Stimulated activated CD4-positive, alpha-beta T cell treated with anti-CD3 and anti-CD28 coated beads, Interleukin-4, amount 100 ng/mL, for 24 hours (primary cell): ENCODE measurements at places on chromosomes 11 and 22.

DNA sequence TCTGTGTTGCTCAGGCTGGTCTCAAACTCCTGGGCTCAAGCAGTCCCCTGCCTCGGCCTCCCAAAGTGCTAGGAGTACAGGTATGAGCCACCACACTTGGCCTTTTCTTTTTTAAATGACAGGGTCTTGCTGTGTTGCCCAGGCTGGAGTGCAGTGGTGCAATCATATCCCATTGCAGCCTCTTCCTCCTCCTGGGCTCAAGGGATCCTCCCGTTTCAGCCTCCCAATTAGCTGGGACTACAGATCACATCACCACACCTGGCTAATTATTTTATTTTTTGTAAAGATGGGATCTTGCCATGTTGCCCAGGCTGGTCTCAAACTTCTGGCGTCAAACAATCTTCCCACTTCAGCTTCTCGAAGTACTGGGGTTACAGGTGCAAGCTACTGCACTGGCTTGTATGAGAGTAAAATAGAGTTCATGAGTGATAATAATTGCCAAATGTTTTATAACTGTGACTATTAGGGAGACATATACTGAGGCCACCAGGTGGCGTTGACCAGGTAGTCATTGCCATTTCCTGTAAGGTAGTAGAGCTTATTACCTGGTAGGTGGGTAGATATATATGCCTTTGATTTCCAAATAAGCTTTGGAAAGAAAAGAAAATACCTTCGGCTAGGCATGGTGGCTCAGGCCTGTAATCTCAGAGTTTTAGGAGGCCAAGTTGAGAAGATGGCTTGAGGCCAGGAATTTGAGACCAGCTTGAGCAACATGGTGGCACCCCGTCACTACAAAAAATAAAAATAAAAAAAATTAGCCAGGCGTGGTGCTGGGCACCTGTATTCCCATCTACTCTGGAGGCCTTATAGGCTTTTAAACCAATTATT is 5.4 kb downstream of the FDX1 start:
- DNase-seq = no peak

DNA sequence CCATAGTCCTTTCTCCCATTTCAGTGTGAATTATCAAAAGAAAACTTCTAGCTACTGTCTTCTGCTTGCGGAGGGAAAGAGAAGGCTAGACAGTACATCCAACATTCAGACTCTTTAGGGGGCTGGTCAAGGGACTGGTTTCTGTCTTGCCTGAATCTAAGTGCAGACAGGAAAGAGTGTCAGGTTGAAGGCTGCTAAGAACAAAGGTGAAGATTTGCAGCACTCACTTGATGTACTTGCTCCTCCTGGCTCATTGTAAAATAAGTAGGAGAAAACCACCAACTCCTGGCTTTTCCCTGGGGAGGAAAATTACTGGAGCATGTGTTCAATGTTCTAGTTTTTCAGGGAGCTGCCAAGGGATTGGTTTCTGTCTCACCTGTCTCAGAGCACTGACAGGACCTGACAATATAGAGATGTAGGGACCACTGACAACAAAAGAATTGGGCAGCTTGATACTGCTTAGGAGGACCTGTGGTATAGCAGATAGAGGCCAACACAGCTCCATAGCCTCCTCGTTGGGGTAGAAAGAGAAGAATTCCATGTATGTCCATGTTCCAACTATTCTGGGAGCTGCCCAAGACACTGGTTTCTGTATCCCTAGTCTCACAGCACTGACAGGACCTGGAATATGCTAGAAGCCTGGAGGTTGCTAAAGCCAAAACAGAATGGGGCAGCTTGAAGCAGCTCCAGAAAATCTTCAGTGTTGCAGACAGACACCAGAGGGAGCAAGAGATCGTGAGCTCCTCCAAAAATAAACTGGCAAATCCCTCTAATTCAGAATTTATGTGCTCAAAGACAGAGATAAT is 39.7 kb upstream of the MMP12 start:
- no peak for DNase-seq

DNA sequence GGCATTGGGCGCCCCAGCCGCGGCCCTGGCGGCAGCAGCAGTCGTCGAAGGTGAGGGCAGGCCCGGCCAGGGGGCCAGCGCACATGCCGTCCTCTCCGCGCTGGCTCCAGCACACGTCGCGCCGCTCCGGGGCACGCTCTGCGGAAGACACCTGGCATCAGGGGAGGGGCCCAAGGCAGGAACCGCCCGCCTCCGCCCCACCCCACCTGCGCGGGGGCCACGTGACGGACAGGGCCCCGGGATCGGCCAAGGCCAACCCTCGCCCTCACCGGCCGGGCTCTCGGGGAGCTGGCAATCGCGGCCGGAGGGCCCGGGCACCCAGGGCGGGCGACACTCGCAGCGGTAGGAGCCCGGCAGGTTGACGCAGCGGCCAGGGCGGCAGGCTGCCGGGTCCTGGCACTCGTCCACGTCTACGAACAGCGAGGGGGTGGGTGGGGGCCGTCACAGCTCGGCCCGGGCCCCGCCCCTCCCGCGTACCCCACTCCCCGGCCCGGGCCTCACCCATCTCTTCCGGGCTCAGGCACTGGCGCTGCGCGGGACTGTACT is 14.9 kb downstream of the SCYL1 start:
- DNase-seq = no peak

GRCh38 chr11:130773244-130773820 is 142.9 kb downstream of the SNX19 start:
- DNase-seq = no peak

DNA sequence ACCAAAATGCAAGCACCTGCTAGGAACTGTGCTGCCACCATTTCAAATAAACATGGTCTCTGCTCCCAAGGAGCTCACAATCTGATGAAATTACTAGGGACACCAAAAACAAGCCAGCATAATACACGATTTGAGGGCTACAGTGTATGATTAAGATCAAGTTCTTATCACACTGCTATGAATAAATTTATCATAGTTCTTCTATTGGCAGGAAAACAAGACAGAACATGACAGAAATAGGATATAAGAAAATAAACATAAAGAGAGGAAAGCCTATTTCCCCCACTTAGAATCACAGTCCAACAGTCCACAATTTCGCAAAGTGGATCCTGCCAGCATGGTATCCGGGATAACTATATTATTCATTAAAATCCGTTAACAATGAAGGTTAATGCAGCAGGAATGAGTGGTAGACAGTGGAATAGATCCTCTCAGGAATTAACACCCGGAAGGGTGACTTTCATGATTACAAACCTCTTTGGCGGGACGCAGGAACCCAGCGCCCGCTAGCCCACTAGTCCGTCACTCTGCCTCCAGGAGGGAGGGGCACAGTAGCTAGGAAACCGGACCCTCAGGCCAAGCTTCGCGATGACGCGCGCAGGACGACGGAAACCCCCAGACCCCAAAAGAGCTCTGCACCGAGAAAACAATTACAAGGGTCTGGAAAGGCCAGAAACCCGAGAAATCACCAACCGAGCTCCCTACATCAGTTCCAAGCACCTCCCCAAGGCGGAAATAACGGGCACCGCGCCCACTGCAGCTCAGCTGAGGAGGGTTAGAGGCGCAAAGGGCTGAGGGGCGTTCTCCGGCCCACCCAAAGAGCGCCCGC is 607 bp downstream of the CCDC82 start:
- no peak for DNase-seq

DNA sequence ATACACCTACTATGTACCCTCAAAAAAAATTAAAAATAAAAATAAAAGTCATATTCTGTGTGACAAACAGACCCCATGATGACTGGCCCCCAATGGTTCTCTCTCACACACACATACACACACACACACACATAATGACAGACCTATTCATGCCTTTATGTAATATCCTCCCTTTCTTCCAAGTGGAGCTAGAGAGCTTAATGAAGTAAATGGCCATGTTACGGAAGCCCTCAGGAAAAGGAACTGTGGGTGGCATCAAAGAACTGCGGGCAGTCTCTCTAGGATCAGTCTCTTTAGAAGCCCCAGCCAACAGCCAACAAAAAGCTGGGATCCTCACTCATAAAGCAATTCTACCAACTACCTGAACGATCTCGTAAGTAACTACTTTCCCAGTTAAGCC is 125.5 kb downstream of the SIK3 start:
- no peak for DNase-seq

DNA sequence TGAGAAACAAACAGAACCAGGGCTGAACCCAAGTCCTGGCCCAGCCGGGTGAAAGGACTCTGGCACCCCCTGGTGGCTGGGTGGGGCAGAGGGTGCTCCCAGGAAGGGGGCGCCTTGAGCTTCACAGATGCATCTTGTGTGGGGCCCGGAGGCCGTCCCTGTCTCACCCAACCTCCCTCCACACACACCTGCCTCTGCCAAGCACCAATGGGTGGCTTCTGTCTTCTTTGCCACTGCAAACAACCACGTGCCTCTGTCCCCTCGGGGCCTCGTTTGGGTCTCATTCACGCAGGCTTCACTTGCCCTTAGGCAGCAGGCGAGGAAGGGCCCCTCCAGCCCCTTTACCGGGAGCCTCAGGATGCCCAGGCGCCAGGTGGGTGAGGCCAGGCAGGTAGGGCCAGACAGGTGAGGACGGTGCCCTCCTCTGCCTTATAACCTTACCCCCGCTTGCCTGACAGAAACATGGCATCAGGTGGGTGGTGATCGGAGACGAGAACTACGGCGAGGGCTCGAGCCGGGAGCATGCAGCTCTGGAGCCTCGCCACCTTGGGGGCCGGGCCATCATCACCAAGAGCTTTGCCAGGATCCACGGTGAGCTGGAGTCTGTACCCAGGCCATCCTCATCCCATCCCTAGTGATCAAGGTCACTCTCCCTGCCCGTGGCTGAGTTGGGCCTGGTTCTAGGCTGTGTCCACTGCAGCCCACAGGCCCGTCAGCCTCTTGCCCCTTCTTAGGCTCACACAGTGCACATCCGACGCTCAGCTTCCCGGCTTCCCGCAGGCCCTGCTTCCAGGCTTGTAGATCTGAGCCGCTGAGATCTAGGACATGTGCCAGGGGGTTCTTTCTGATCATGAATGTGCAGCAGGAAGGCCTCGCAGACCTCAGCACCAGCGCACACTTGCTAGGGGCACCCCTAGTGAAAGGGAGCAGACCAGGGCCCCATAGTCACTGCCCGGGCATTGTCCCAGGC is 17.2 kb downstream of the POLR3H start:
- peak; percentile 71 for DNase-seq

- no peak for DNase-seq
Observed at GRCh38 chr11:111676878-111677585, 74.8 kb downstream of the SIK2 start.

GRCh38 chr11:61384271-61385242 is 7.8 kb upstream of the TMEM216 start:
- no peak for DNase-seq

DNA sequence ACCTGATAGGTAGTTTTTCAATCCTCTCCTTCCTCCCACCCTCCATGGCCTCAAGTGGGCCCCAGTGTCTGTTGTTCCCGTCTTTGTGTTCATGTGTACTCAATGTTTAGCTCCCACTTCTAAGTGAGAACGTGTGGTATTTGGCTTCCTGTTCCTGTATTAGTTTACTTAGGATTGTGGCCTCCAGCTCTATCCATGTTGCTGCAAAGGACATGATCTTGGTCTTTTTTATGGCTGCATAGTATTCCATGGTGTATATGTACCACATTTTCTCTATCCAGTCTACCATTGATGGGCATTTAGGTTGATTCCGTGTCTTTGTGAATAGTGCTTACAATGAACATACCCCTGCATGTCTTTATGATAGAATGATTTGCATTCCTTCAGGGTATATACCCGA is 54.1 kb upstream of the CFAP300 start:
- no peak for DNase-seq

DNA sequence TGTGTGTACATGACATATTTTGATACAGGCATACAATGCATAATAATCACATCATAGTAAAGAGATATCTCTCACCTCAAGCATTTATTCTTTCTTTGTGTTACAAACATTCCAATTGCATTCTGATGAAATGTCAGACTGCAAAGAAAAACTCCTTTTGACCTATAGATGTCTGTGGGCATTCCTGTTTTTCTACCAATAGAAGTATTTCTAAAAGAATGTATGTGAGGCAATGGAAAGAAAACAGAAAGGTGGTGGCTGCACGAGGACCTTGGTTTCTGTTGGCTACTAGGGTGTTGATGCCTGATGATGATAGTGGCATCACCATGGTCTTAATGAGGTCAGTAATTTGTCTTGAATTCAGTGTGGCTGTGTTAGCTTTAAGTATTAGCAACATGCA is 137.0 kb upstream of the ANO3 start:
- no peak for DNase-seq

DNA sequence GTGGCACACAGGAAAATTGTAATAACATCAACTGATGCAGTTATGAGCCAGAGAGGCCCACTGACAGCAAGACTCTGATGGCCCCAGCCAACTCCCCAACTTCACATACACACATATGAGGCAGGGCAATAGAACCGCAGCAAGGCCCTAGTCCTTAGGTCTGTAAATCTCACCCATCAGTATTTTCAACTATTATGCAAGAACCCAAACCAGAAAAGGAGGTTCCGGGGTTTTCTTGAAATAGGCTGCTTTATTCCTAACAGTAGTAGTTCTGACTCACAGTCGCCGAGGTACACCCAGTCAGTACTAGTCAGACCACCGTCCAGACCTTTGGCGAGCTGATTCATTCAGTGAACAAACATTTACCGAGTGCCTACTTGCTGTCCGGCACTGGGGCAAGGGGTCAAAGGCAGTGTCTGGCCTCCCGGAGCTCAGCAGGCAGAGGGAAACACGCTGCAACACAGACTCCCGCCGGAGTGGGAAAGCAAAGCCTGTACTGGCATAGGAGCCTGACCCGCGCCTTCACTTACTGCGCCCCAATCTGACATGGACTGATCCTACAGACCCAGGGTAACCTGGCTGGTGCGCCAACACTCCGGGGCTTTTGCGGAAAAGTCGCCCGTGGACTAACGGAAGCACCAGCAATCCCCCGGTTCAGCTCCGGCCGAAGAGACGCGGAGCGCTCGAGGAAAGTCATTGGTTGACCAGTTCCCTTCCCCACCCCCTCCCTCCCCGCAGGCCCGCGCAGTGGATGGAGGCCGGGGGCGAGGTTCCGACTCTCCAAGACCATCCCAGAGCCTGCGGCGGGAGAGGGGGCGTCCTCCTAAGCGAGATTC is 1.3 kb downstream of the PLEKHA7 start:
- no peak for DNase-seq

- DNase-seq = no peak
Observed at GRCh38 chr11:85076535-85077330, 550.4 kb downstream of the DLG2 start.

DNA sequence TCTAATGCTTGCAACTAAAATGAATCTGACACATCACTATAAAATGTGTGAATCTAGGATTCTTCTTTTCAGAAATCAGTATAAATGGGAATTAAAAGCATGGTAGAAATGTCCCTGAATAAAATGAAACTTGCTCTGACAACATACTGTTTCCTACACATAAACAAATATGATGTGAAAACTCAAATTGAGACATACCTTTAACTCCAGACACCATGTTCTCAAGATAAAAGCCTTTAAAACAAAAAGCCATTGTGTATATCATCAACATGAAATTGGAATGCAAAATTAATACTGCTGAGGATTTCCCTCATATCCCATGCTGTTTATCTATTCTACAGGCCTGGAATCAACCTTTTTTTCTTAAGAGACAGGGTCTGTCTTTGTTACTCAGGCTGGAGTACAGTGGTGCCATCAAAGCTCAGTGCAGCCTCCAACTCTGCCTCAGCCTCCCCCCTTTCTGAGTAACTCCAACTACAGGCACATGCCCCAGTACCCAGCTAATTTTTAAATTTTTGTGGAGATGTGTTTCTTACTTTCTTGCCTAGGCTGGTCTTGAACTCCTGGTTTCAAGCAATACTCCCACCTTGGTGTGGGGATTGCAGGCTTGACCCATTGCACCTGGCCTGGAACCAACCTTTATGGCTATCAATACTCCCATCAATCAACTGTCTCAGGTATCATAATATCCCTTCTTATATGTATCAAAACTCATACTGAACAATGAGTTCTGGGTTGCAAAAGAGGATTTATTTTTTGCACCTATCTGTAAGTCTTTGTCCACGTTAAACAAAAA is 6.7 kb downstream of the TAF1D start:
- no peak for DNase-seq

- DNase-seq = no peak
Observed at GRCh38 chr11:65595131-65595530, 469 bp downstream of the KCNK7 start.
